ENCODE measurements at places on chromosomes 13 and 19. TPM values are rescaled to one million over a fixed set of nuclear protein-coding genes. Genes with fewer than 3 reads are reported as not detected.

DNA sequence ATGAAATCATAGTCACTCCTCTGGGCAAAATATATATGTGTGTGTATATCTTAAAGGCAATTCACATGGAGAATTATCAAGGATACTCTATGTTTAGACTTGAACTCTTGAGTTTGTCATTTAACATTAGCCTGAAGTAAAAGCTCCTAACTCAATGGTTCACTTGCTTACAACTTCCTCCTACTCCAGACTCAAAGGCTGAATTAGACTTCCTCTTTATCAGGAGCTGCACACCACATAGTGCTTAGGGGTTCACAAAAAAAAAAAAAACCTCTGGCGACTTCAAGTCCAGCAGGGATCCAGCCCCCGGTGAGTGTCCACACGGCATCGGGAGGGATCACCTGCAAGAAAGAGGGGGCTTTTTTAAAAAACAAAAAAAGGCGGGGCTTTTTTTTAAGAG lies 68.2 kb upstream of the LSM14A start:
- no peak for DNase-seq

Gene ZNF543
- total RNA-seq: 10.8 TPM

Gene EFNA2
- total RNA-seq: not detected

Gene PRTN3
- 2.6 TPM for total RNA-seq

DNA sequence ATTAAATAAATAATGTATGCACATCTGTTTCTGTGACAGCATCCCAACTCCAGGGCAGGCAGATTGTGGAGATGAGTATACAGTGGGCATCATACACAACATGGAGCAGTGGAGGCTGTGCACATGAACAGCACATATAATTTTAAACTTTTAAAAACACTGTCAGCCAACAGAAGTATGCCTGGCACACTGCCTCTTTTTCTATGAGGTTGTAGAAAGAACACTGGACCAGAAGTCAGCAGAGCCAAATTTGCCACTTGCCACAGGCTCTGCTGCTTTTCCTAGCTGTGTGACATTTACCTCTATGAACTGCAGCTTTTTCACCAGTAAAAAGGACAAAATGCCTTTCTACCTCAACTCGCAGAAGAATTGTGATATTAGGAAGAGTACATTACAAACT lies 118.7 kb downstream of the FRY start:
- no peak for DNase-seq

Gene LGALS7
- total RNA-seq: not detected

Gene ZNF90
- 4.5 TPM for total RNA-seq
